ENCODE measurements at places on chromosomes 11 and 22. TPM values are rescaled to one million over a fixed set of nuclear protein-coding genes. Genes with fewer than 3 reads are reported as not detected.

GRCh38 chr11:82869657-82870056 is 30.6 kb downstream of the PRCP start:
- DNase-seq = no peak

- DNase-seq = no peak
These were observed 667.5 kb upstream of the CHORDC1 start for GRCh38 chr11:90890347-90890746.

DNA sequence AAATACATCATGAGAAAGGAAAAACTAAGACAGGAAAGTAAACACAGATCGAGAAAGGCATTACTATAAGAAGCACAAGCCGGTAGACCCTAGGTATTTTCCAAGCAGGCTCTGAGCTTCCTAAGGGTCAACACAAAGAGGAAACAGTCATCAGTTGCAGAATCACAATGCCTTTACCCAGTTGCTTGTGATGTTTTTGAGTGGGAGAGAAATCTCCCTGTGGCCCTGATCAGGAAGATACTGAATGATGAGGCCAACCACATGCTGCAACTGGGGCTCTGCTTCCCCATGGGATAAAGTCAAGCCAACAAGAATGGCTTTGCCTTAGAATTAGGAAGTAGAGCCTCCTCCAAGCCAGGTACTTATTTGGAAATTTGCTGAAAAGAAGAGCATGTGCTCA is 132.6 kb downstream of the MICAL2 start:
- DNase-seq = no peak

GRCh38 chr11:125055107-125055715 is 7.9 kb upstream of the SLC37A2 start:
- DNase-seq = no peak

DNA sequence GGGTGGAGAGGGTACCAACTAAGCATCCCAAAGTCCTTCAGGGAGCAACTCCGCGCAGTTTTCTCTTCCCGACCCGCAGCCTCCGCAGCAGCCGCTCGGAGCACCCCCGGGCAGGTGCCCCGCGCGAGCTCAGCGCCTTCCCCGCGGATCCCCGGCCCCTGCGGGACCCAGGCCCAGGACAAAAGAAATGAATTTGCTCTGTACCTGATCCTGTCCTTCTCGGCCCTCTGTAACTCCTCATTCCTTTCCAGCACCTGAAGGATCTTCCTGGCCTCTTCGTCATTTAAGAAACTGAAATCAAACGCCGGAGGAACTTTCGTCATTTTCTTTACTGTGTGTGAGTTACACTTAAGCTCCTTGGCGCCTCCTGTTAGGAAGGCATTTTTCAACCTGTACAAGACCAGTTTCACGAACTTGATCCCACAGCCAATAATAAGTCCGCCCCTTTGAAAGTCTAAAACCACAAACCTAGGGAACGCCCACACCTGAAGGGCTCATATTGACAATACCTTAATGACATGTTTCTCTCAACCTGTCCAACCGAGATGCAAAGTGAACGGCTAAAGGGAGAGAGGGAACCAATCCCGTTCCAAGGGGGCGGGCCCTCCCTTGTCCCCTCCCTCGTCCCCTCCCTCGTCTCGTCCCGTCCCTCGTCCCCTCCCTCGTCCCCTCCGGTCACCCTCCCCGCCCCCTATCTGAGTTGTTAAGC is at the start of gene EXPH5:
EXPH5 (minus strand) TSS at position 555 of the 709 bp plus-strand sequence; CDS start at position 323, 232 bp downstream.
- peak; percentile 89 for DNase-seq

Gene CCDC89
- polyA plus RNA-seq = not detected

- DNase-seq = no peak
These were observed 1.4 kb downstream of the TRIM34 start for GRCh38 chr11:5626196-5626595.

Gene OR2AG1
- not detected for polyA plus RNA-seq

DNA sequence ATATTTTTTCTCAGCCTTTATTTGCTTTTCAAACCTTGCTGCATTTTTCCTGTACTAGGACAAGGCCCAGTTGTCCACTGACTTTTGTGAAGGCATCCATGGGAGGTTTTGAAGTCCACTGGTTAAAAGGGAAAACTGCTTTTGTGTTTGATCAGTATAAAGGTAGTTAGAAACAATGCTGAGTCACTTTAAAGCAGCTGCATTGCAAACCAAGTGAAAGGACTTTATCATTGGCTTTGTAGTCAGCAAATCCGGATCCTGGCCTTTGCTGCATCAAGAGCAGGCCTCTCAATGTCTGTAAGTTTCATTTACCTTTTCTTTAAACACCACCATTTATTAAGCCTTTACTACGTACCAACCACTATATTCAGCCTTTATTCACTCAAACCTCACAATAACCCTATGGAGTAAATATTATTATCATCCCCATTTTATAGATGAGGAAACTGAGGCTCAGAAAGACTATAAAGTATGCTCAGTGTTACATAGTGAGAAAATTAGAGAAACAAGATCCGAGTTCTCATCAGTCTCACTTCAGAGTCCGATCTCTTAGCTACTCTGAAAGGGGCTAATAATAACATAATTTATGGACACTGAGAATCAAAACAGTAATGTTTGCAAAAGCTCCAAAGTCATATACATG is 60.6 kb upstream of the HSD17B12 start:
- DNase-seq = no peak

Gene OR2AT4
- polyA plus RNA-seq = not detected

- DNase-seq = no peak
These were observed 642 bp upstream of the PIK3C2A start for GRCh38 chr11:17208257-17208999.

GRCh38 chr11:100647861-100648260 is 39.2 kb upstream of the ARHGAP42 start:
- DNase-seq = no peak

Gene KIRREL3
- polyA plus RNA-seq = 0.03 TPM

- DNase-seq = peak; percentile 27
These were observed 10.1 kb upstream of the VSIG10L2 start for GRCh38 chr11:125935618-125936199.

DNA sequence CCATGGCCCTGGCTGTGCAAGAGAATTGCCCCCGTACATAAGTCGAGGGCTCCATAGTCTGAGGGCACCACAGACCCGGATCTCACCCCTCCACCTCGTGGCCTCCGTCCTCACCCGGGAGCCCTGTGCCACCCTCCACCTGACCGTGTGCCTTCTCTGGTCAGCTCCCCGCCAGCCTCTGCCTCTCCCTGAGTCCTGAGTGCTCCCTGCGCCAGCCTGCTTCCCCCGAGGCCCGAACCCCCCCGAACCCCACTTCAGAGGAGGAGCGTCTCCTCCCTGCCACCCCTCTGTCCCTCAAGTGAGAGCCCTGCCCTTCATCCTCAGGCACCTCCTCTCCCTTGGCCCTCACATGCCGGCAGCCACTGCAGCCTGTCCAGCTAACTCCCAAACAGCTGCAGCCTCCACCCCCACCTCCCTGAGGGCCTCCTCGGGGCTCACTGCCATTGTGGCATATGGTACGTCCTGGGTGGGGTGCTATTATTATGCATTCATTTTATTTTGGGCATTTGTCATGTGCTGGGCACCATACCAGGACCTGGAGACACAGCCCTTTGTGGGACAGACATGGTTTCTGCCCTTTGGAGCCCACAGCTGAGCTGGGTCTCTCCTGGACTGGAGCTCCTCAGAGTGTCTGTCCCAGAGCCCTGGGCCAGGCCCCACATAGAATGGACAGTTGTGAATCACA is 67.2 kb downstream of the MYO7A start:
- no peak for DNase-seq

GRCh38 chr22:35910003-35910769 is 118.4 kb downstream of the RBFOX2 start:
- no peak for DNase-seq

- no peak for DNase-seq
These were observed 60.5 kb downstream of the CACNG2 start for GRCh38 chr22:36643033-36643432.

Gene SLC17A6
- not detected for polyA plus RNA-seq

Gene EFCAB6
- polyA plus RNA-seq = 0.64 TPM

Gene CAPRIN1
- polyA plus RNA-seq = 19.5 TPM

Gene EEF1G
- polyA plus RNA-seq = 566 TPM

Gene CLDN5
- 21.9 TPM for polyA plus RNA-seq

Gene TNNI2
- 0.22 TPM for polyA plus RNA-seq

- DNase-seq = no peak
These were observed 52.1 kb downstream of the CLTCL1 start for GRCh38 chr22:19239464-19239863.

- no peak for DNase-seq
These were observed 13.0 kb upstream of the FLI1 start for GRCh38 chr11:128680906-128681305.

GRCh38 chr22:47307326-47307725 is 544.9 kb downstream of the TBC1D22A start:
- peak; percentile 32 for DNase-seq

Gene MRGPRX3
- not detected for polyA plus RNA-seq

Gene PDE2A
- 4.3 TPM for polyA plus RNA-seq

Gene MRGPRX4
- polyA plus RNA-seq = not detected

Gene P2RY2
- polyA plus RNA-seq = 2.0 TPM

Gene MTA2
- polyA plus RNA-seq = 4.4 TPM

DNA sequence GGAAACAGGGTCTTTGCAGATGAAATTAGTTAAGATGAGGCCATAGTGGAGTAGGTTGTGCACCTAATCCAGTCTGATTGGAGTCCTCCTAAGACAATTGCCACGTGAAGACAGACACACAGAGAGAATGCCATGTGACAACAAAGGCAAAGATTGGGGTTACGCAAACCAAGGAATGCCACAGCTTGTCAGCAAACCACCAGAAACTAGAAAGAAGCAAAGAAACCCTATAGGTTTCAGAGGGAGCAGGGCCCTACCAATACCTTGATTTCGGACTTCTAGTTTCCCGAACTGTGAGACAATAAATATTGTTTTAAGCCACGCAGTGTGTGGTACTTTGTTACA is 8.2 kb upstream of the LAYN start:
- DNase-seq = no peak

- DNase-seq = no peak
These were observed 281.5 kb upstream of the NARS2 start for GRCh38 chr11:78856211-78856610.

DNA sequence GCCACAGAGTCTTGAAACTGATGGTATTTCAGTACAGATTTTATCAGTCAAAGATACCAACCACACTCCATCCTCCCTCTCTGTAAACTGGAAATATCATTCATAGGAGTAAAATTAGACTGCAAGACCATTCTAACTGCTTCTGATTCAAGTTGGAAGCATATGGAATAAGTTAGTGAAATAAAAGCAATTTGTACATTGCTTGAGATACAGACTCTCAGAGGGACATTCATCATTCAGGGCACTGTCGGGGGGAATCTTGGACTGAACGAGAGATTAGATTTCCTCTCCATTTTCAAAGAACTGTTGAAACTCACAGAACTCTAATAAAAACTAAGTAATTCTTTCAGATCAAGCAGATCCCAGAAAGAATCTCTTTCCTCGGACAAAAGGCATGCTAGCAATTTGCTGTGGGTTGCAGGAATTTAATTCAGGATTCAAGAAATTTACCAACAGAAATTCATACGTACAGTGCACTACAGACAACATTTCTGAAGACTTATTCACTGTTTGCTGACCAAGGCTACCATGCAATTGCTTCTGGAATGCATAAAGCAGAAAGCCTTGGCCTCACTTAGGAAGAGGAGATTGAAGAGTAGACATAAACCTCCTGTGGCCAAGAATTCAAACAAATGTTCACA is 34.1 kb downstream of the PAMR1 start:
- DNase-seq = no peak

DNA sequence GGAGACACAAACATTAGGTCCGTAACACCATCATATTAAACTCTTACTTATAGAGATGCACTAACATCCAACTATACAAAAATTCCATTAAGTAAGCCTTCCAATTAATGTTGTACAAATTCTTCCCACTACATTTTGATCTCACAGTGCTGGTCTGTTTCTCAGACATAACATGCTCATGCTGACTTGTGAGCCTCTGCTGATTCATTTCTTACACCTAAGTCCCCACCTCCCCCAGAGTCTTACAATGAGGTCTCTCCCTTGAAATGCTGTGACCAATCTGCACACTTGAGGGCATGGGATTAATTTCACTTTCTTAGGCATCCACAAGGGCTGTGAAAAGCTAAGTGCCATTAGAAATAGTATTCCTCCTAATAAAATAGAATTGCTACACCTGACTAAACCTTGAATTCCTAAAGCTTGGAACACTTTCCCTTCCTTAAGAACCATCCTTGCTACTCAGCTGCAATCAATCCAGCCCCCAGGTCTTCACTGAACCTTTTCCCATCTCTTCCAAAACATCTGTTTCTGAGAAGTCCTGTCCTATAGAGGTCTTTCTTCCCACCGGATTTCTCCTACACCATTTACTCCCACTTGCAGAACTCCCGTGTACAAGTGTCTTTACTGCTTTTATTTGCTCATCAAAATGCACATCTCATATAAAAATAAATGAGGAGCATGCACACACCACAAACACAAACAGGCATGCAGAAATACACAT is 2.0 kb downstream of the HBG1 start:
- DNase-seq = peak; percentile 39

DNA sequence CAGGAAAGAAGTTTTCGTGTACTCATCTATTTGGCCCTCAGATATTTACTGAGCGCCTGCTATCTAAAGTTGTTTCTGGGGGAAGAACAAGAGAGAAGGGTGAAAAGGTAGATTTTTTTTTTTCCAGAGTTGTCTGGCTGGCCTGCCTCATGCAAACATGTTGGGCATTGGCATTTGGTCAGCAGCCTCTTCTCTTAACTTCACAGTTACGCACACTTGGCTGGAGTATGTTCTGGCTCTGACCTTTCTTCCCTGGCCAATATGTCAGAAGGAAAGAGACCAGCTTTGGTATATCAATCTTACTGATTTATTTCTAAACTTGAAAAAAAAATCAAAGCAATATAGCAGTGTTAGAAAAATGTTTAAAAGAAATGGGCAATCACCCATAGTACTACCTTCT is 54.2 kb upstream of the GRAMD1B start:
- no peak for DNase-seq

- peak; percentile 70 for DNase-seq
These were observed 952 bp downstream of the YAP1 start for GRCh38 chr11:102111011-102111786.

DNA sequence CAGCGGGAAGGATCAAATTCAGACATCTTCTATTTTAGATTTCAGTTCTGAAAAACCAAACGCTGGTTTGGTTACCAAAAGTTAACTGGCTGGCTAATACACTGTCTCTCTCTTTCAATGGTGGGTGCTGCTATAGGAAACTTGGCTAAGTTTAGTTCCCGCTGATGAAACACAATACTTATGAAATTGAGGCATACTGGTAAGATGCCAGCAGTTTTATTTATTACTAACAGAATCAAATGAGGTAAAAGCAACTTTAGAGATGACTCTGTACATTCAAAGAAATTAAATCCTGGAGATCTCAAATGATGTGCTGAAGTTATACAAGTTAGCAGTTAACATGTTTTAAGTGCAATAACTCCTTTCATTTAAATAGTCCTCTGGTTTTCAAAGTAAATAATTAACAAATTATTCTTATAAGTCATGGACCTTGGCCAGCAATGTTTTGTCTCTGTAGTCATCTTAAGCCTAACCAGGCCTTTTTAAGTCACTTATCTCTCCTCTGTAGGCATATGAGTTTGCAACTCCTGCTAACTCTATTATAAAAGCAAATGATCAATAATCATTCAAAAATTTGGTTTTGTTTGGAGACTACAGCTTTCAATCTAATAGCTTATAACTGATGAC is 54.8 kb downstream of the PAK1 start:
- no peak for DNase-seq
